Activated CD4-positive, alpha-beta memory T cell treated with anti-CD3 and anti-CD28 coated beads, Interleukin-2, amount 10 ng/mL, durations not matched to agents 7 days and 5 days (primary cell): ENCODE measurements at places on chromosomes 5 and 9.

DNA sequence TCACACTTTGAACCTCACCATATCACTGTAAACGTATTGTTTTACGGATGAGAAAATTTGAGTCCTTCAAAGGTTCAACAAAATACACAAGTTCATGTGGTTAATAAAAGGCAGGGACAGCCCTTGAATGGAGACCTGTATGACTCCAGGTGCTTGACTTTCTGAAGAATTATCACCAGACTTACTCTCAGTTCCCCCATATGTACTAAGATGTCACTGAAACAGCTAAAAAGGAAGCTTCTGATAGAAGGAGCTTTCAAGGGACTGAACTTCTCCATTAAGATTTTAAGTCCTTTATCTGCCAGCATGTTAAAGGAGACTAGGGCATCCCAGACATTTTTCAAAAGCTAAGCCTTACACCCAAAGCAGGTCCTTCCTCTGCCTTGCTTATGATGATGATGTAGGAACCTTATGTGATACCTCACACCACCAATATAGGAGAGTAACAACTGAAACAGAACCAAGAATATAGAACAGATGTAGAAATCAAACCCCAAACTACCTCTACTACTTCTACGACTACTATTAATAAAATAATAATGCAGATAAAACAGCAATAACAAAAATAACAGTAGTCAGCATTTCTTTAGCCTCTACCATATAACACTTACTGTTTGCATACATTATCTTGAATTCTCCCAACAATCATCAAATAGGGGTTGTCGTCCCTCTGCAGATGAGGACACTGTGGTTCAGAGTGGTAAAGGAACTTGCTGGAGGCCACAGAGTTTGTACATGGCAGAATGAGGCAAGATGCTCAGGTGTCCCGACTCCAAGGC, 273.9 kb downstream of the ELAVL2 start:
- no peak for DNase-seq

GRCh38 chr9:88182501-88182900, 44.2 kb upstream of the SPATA31C2 start:
- no peak for DNase-seq

- no peak for DNase-seq
Measured at GRCh38 chr5:175687231-175687701, 29.4 kb downstream of the HRH2 start.

DNA sequence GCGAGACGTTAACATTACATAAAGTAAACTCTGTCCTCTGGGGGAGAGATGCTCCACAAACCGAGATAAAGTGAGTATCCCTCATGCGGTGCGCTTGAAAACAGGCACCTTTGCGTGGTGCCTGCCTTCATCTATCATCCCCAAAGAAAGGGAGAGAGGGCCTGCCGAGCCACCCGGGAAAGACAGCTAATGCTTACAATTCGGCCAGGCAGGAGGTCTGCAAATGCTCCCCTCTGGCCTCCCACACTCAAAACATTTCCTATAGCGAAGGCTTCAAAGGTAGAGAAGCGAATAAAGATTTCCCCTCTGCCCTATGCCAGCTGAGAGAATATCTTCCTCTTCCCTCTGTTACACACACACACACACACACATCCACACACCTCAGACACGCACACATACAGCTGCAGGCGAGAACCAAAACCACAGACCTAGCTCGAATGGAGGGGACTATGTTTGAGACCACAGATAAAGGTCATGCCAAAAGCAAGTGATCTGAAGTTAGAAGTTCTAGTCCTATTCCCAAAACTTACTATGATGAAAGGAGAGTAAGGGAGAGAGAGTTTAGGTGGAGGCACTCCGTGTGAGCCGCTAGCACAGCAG, 132.8 kb downstream of the CRB2 start:
- DNase-seq: no peak

- DNase-seq: no peak
Measured at GRCh38 chr9:79026316-79026715, 545.4 kb upstream of the TLE4 start.

GRCh38 chr9:133842174-133842573, 104.0 kb upstream of the SARDH start:
- no peak for DNase-seq

- no peak for DNase-seq
Measured at GRCh38 chr5:94184870-94185269, 433.5 kb downstream of the KIAA0825 start.

- DNase-seq: no peak
Measured at GRCh38 chr9:15743512-15743911, 190.7 kb downstream of the CCDC171 start.

DNA sequence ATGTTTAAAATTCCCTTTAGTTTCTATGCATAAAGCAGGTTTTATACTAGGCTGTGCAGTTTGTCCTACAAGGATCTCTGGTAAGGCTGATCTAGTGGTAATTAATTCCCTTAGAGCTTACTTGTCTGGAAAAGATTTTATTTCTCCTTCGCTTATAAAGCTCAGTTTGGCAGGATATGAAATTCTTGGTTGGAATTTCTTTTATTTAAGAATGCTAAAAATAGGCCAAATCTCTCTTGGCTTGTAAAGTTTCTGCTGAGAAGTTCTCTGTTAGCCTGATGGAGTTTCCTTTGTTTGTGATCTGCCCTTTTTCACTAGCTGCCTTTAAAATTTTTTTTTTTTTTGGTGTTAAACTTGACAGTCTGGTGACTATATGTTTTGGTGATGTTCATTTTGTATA, 237.1 kb upstream of the TLE4 start:
- DNase-seq: no peak

DNA sequence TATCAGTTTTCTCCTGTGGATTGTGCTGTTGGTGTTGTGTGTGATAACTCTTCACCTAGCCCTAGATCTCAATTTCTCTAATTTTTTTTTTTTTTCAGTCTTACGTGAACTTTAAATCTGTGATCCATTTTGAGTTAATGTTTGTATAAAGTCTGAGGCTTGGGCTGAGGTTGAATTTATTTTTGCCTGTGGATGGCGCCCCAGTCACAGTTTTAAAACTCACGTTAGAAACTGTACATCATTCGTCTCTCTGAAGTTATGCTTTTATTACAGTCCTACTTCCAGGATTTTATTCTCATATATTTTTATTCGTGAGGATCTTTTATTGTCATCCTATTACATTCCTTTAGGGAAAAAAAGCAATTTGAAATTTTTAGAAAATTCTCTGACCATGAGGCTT, 103.1 kb downstream of the EHMT1 start:
- no peak for DNase-seq

DNA sequence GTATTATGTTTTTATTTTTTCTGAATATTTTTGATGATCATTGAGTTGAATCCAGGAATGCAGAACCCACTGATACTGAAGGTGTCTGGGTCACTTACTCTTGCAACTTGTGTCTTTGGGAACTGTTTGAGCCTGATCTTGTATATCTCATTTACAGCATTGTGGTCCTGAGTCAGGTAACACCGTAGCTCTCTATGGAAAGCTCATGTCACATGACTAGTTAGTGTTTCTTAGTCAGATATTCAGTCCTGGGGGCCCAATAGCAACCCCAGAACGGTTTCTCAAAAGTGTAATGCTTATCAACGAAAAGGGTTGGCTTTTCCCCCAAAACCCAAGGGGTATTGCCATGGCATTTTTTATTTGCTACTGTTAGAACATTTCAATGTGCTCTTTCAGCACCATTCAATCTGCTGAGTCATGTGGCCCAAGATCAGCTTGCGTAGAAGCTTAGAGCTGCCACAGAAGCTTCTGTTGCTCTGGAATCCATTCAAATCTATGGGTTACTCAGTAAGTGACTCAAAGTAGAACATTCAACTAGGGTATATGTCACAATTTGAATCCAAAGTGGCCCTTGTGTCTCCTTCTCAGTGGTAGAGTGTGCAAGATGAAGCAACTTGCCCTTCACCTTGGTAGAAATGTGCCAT, 12.1 kb upstream of the PTAR1 start:
- no peak for DNase-seq

DNA sequence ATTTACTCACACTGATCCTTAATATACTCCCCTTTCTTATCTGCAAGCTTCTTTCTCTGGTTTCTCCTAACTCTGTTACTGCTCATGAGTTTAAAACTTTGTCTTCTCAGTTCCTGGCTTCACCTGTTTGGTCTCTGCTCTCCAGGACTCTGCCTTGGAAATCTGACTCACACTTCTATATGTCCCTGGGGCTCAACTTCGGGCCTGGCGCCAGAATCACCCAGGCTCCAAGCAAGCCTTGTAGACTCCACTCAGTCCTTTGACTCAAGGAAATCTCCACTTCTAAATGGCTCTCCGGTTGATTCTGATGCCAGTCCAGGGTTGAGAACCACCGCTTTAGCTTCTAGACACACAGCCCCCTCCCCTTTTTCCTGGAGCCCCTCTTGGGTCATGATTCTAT, 57.8 kb downstream of the TMC1 start:
- no peak for DNase-seq

DNA sequence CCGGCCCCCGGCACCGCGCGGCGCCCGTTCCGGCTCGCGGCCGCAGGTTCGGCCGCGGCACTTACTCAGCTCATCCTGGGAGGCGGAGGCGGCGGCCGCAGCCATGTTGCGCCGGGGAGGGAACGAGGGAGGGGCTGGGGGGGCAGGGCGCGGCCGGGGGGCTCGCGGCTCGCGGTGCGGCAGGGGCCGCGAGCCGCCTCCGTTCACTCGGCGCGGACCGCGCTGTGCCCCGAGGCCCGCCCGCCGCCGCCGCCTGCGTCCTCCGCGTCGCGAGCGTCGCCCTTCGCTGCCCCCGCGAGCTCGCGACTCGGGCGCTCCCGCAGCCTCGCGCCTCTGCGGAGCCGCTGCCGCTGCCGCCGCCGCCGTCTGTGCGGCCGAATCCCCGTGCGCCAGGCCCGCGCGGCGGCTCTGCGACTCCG, 735 bp downstream of the ECPAS start:
- no peak for DNase-seq

GRCh38 chr5:137215261-137215660, 283.9 kb downstream of the SPOCK1 start:
- no peak for DNase-seq

- DNase-seq: no peak
Measured at GRCh38 chr5:83482961-83483360, 11.4 kb downstream of the VCAN start.

DNA sequence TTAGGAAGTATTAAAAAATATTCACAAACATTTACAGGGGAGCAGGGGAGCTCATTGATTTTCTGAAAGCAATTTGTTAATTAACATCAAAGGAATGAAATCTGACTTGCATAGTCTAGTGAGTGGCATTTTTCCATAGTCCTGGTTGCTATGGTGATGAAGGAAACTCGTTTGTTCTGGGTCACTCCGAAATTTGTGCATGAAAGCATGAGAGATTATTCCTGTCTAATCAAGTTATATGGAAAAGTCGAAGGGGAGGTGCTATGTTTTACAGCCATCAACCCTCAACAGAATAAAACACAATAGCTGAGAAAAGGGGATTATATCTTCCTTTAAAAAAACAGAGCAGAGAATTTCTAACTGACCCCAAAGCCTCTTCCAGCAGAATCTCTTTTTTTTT, 1495.7 kb upstream of the WWC1 start:
- no peak for DNase-seq

DNA sequence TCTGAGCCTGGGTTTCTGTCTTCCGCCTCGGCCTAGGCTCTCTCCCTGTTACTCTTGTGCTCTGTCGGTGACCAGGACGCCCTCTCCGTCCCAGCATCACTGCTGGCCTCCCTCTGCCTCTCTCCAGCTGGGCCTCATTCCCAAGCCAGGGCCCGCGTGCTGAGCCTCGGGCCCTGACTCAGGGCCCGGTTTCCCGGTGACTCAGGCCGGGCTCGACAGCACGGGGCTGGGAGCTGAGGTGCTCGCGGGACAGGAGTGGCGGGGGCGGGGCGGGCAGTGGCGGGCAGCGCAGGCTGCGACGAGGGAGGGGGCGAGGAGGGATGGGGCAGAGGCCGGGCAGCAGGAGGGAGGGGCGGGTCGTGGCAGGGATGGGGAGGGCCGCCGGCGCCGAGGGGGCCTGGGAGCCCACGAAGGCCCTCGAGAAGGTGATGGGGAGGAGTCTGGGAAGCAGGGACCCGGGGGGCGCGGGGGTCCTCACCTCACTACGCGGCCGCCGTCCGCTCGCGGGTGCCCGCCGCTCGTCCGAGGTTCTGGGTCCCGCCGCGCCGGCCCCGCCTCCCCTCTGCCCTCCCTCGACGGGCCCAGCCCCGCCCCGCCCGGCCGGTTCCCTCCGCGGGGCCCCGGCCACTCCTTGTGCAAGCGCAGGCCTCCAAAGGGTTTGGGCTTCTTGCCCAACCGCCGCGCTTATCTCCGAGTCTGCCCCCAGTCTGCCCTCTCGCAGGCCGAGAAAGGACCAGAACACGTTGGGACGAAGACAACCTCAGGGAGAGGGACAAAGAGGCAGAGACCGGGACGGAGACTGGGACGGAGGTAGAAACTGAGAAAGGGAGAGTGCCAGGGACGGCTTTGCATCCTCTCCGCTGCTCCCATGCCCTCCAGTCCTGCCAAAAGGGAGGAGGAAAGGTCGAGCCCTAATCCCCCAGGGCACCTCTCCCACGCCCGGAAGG, at the start of gene ARAP3:
ARAP3 (minus strand) TSS at position 536 of the 947 bp plus-strand sequence. CDS start 1,744 bp downstream, outside the sequence.
- peak; percentile 54 for DNase-seq

DNA sequence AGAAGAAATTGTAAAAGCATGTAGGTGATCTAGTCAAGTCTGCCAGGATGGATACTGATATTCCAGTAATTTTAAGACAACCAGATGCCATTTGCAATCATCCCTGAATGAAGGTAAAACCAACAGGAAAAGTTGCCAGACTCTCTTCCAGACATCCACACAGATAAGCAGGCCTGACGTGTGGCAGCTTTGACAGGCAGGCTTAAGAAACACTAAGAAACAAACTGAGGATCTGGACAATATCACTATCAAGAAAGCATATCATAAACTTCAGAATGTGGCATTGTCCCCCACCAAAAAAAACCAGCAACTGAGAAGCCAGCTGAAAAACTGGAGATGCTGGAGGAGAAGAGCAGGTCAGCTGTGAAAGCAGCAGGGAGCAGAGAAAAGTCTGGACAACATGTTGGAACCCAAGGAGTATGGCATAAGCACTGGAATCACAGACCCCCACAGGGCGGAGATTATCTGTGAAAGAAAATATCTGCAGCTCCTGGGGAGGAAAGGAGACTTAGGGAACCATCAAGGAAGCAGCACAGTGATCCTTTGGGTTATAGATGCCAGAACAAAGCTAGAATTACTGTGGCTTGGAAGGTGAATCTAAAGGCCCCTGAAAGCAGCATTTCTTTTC, 307.0 kb downstream of the CWC27 start:
- DNase-seq: no peak

GRCh38 chr5:102818934-102819333, 63.8 kb downstream of the PAM start:
- DNase-seq: no peak

DNA sequence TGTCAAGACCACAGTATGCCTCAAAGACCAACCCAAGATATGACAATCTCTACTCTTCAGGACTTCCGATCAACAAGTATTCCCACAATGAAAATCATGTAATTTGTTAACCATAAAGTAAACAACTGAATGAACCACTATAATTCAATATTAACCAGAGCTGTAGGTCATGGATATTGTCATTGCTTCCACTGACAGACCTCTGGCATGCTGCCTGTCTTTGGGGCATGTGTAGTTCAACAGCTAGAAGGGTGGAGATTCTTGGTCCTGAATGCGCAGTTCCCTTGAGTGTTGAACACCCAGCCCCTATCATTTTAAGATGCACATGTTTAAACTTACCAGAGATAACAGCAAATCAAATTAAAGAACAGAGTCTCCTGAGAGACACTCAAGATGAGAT, 283.0 kb downstream of the CEMIP2 start:
- no peak for DNase-seq

- no peak for DNase-seq
Measured at GRCh38 chr9:109286571-109286977, 34.3 kb downstream of the EPB41L4B start.

GRCh38 chr5:124519396-124519795, 227.0 kb downstream of the ZNF608 start:
- DNase-seq: no peak
